Hematopoietic multipotent progenitor cell treated with erythropoietin and hydrocortisone succinate and interleukin-3 and kit ligand, for 15 days (in vitro differentiated cells): ENCODE measurements at places on chromosomes 3 and 15.

DNA sequence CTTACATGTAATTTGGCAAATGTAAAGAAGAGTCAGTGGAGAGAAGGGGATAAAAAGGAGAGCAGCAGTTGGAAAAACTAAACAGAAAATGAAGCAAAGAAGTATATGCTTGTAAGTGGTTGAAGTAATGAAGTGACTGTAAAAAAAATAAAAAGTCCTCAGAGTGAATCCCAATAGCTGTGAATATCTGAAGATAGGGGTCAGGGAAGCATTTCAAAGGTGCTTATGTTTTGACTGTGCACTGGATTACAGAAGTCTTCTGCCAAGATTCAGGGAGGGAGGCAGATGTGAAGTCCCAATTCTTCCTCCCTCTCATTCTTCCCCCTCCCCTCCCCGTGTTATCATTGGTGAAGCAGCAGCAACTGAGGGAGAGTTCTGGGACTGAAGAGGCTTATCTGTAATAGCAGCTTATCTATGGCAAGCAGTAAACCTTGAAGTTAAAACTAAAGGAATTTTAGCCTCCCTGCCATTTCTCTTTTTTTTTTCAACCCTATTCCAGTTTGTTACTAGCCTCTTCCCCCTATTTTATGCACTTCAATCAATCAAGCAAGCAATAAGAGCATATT lies 597.9 kb downstream of the IGSF11 start:
- DNase-seq, result peak; percentile 2

DNA sequence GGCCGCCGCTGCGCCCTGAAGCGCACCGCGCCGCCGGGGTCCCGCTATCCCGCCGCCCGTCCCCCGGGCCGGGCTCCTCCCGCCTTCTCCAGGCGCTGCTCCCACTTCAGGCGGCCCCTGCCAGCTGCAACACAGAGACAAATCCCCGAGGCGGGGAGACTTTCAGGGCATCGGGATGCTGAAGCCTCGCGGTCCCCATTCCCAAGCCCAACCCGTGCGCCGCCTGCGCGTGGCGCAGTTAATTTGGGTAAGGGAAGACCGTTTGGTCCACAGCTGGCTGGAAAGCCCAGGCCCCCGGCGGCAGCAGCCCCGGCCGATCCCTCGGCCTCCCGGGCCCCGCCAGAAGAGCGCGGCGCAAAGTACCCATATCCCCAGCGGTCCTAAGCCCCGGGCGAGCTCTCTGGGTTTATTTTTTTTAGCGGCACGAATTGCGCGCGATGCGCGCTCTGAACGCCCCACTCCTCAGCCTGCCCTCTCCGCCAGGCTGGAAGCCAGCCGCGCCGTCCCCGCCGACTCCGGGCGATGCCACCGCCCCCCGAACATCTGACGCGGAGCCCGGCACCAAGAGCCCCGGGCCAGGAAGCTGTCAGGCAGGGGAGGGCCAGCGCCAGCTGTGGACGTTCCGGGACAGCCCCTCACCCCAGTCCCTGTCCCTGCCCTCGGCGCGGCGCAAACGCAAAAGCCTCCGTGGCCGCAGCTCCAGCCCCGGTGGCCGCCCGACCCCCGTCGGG lies 517 bp downstream of the FBN1 start:
- DNase-seq, result no peak

- no peak for DNase-seq
Measured at GRCh38 chr3:48996640-48997039, 6.6 kb downstream of the P4HTM start.

- DNase-seq, result no peak
Measured at GRCh38 chr15:67468416-67468815, 52.5 kb upstream of the C15orf61 start.

DNA sequence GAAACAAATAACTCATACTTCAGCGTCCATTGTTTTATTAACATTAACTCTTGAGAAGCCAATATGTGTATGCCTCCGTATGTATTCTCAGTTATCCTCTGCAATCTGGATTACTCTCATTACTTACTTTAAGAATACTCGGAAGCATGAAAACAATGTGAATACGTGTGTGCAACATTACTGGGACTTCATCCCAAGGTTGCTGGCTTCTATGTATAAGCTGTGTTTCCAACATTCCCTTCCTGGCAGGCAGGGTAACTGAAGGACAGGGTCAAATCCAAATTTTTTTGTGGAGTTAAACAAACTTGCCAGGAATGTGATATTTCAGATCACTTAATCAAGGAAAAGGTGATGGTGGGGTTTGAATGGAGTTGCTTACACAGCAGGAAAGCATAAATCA lies 34.5 kb upstream of the NR1I2 start:
- no peak for DNase-seq

DNA sequence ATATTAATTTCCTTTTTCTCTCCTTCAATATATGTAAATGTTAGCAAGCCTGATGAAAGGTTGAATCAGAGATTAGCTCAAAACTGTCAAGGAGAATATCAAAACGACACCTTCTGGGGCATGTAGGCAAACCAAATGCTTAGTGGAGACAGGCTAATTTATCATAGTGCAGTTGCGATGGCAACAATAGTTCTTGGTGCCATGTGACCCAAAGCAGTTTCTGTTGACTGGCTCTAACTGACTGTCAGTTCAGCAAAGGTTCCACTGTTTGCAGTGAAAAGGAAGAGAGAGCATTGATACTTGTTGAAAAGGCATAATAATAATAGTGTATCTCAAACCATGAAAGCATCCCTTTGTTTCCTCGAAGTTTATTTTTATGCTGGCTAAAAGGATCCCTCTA lies 513.9 kb downstream of the NLGN1 start:
- no peak for DNase-seq

GRCh38 chr15:31025996-31026395 lies 34.6 kb upstream of the MTMR10 start:
- DNase-seq, result no peak

- no peak for DNase-seq
Measured at GRCh38 chr3:188916934-188917401, 254.8 kb upstream of the TPRG1 start.

DNA sequence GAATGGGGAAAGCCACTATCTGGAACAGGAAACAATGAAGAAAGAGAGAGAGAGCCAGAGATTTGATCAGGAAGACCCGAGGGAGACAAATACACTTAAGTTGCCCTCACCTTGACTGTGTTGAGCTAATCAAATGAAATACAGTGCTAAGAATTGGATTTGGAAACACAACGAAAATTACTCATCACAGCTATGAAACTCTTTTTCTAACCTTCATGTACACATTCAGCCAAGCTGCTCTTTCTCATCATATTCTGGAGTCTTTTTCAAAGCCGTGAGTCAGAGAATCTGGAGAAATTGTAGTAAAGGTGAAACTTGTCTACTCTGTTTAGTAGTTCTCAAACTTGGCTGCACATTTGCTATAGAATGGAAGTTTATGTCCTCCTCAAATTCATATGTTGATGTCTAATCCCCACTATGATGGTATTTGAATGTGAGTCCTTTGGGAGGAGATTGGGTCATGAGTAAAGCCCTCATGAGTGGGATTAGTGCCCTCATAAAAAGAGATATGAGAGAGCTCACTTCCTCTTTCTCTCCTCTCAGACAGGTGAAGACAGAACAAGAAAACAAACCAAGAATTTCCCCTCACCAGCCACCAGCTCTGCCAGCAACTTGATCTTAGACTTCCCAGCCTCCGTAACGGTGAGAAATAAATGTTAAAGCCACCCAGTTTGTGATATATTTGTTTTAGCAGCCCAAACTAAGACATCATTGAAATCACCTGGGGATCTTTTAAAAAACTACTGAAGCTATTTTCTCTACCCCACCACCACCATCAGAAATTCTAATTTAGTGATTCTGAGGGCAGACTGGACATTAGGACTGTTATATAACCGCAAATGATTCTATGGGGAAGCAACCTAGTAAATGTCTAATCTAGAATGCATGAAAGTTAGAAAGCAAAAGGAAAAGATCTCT lies 143.6 kb upstream of the GRM7 start:
- no peak for DNase-seq

GRCh38 chr3:89113893-89114840 lies 6.7 kb downstream of the EPHA3 start:
- DNase-seq, result no peak

DNA sequence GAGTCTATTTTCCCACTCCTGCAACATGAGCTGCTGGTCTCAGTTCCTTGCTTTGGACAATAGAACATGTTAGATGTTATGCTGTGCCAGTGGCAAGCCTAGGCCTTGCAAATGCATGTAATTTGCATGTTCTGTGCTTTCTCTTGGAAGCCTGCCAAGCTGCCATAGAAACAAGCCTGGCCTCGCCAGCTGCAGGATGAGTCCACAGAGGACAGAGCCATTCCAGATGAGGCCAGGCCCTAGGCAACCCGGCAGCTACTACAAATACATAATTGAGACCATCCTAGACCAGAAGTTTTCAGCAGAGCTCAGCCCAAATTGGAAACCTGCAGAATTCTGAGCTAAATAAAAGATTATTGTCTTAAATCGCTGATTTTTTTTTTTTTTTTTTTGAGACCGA lies 39.6 kb downstream of the TRIM69 start:
- no peak for DNase-seq

DNA sequence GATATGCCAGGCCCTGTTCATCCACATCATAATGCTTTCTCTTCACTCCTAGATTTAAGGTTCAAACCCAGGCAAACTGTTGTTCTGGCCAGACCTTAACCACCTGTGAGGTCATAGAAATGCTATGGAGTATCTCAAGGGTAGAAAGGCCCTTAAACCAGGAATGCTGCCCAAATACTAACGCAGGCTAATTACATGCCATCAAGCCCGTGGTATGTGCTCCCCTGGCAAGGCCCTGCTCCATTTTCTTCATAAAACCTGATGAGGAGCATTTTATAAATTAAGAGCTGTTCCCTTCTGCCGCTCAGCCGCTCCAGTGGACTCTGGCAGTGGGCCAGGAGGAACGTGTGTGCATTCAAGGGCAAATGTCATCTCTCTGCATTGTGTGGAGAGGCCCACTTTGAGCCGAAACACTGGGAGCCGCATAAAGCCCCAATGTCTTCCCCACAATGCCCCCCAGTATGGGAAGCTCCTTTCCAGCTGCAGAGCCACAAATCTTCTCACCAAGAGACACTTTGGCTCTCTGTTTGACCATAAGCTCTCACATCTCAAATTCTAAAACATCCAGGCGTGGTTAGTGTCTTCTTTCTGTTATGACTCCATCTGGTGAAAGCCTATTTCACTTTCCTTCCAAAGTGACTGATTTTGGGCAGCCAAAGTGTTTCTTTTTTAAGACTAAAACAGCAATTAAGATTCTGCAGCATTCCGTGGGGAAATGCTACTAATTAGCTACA lies 210.8 kb upstream of the NR2E3 start:
- no peak for DNase-seq

GRCh38 chr3:142097099-142097843 lies 52.1 kb downstream of the TFDP2 start:
- no peak for DNase-seq

DNA sequence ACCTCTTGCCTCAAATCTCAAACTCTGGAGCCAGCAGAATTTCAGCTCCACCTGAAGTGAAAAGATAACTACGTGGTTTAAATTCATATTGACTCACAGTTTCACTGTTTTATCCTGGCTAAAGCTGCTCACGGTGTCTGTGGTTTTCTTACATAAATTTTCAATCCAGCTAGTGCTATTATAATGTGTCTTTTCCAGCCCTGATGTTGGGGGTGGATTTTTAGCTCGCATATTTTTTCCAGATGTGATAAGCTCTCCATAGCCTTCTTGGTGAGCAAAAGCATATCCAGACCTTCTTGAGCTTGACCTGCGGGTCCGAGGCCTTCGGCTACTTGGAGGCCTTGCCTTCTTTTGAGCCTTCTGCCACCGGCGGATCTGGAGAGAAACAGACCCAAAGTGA lies 239.3 kb downstream of the DTWD1 start:
- DNase-seq, result no peak

DNA sequence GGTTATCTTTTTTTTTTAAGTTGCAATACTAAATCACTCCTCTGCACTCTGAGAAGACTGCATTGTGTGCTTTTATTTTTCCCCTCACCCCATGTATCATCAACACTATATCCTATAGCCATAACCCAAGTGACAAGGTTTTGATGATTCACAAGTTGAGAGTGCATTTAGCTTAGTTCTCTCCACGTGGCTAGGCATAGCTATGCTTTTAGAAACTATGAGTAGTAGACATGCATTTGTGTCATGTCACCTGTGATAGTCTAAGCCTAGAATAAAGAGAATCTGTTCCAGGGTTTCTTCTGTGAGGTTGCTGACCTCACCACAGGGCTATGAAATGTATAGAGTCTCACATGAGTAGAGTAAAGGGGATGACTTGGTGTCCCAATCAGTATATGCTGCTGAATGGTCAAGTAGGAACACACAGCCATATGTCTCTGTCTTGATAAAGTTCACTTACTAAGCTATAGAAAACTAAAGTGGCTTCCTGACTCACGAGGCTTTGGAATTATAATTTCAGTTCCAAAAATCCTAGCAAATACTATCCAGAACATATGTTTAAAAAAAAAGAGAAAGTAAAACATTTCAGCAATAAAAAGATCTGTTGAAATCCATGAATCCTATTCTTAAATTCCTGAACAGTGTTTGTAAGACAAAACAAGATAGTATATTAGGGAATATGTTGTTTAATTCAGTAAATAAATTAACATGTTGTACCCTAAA lies 206.3 kb downstream of the LSAMP start:
- no peak for DNase-seq

DNA sequence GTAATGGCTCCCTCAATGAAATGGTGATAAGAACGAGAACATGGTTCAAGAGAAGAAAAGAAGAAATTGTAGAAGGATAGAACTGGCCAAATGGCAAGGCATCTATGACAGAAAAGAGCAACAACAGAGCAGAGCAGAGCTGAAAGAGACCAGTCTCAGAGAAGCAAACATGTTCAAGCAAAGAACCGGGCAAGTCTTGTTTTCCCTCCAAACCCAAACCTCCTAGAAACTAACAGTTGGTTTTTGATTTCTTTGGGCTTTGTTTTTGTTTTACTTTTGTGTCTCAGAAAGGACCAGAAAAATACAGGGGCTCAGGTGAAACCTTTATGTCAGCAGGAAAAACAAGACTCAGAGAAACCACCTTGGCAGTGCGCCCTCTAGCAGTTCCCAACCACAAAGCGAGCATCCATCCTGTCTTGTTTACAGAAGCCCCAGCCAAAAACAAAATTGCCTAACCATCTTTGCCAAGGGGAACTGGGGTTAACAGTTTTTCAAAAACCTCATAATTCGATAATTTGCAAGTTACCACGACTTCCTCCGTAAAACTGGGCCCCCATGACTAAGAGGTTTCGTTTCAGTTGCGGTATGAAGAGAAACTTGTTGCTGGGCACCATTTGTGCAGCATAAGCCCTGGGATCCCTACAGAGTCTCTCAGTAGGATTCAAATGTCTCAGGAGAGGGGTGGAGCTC lies 159.2 kb upstream of the SLC24A5 start:
- DNase-seq, result no peak

- no peak for DNase-seq
Measured at GRCh38 chr15:58453931-58454793, 22.4 kb downstream of the LIPC start.
